ENCODE measurements at places on chromosomes 7 and 10.
A peak's percentile ranks its signal among the peaks of the same experiment; 100 is the strongest.

GRCh38 chr7:88628363-88629085 is 131.0 kb upstream of the ZNF804B start:
- no peak for DNase-seq

- peak; percentile 2 for DNase-seq
Observed at GRCh38 chr7:103445228-103446048, 569 bp downstream of the SLC26A5 start.

- no peak for DNase-seq
Observed at GRCh38 chr10:34522546-34522945, 292.6 kb downstream of the PARD3 start.

DNA sequence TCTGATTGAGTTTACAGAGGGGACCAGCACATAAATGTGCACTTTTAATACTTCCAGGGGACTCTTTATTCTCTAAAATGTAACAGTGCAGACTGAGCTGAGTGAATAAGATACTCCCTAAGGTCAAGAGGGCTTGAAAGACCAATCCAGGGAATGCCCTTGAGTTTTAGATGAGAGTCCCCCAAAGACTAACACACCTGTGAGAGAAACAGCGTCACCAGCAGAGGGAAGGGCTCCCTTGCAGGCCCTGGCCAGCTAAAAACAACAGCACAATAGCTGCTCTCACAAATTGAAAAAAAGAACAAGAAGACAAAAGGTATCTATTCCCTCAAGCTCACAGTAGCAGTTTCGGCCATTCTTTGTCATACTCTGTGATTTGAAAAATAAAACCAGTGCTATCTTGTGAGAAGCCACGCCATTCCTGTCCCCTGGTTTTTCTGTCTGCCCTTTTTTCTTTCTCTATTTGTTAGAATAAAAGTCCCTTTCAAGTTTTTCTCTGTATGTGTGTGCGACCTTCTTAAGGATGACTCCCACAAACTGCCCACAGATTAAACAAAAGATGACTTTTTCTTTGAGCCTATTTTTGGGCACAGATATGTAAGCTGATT is 230.4 kb upstream of the BMPER start:
- no peak for DNase-seq

GRCh38 chr7:96337519-96337918 is 15.6 kb upstream of the SLC25A13 start:
- DNase-seq = no peak

GRCh38 chr7:37212556-37212955 is 236.1 kb downstream of the ELMO1 start:
- no peak for DNase-seq

DNA sequence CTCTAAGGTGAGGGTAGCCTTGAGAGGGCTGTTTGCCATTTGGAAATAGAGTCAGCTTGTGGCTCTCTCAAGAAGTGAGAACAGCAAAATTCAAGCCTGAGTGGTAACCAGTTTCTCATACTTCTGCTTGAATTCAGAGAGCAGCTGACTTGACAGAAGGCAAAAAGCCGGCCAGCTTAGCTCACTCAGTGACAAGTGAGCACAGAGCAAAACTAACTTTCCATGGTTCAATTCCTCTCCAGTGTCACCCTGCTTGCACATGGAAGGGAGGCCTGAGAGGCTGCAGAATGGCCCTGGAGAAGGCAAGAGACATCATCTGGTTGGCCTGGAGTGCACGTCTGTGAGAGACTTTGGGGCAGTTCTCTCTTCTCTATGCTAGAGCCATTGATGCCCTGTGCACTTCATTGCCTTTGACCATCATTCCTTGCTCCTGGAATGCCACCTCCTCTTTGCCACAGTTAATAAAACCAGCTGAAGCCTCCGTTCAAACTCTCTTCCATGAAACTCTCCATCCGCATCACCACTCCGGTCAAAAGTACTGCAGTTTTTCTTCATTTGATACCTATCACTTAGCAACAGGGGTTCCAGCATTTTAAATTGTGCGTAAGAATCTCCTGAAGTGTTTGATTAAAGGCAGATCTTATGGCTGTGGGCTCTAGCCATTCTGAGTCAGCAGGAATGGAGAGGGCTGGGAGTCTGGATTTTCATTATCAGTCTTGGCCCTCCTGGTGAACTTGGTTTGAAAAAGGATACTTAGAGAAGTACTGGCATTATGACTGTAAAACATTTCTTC is 69.8 kb upstream of the PIK3CG start:
- no peak for DNase-seq

DNA sequence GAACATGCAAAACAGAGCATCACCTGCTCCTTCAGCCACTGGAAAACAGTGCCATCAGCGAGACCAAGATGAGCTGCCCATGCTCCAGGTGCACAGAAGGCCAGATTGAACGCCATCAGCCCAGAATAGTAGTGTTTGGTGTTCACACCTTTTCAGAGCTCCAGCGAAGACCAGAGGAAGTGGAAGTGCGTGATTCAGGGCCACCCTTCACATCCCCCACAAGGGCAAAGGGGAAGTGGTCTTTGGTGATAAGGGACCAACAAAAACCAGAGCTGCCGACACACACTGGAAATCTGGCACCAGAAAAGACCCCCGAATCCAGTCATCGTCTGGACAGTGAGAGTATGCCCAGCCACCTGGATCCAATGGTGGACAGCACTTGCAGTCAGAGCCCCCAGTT is 29.5 kb upstream of the TMEM72 start:
- no peak for DNase-seq

DNA sequence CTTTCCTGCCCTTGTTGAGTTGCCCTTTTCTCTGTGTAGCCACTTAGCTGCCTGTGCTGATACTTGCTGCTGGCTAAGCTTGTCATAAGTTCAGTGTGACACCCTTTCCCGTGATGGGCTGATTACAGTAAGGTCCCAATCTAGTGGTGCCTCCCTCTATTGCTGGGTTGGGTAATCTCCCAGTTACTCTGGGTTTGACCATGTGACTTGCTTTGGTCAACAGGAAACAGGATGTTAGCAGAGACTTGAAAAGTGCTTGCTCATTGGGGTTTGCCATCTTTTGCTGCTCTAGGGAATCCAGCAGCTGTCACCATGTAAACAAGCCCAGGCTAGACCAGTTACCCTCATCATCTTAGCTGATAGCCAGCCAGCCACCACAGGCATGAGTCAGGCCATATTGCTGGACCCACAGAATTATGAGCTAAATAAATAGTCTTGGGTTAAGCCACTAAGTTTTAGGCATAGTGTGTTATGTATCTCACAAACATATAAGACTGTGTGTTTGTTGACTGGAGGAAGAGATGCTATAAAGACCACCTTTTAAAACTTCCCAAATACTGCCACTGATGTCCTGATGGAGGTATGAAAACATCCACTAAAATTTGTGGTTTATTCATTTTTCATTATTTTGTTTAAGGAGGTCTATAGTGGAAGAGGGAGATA is 4.0 kb upstream of the LEP start:
- no peak for DNase-seq

DNA sequence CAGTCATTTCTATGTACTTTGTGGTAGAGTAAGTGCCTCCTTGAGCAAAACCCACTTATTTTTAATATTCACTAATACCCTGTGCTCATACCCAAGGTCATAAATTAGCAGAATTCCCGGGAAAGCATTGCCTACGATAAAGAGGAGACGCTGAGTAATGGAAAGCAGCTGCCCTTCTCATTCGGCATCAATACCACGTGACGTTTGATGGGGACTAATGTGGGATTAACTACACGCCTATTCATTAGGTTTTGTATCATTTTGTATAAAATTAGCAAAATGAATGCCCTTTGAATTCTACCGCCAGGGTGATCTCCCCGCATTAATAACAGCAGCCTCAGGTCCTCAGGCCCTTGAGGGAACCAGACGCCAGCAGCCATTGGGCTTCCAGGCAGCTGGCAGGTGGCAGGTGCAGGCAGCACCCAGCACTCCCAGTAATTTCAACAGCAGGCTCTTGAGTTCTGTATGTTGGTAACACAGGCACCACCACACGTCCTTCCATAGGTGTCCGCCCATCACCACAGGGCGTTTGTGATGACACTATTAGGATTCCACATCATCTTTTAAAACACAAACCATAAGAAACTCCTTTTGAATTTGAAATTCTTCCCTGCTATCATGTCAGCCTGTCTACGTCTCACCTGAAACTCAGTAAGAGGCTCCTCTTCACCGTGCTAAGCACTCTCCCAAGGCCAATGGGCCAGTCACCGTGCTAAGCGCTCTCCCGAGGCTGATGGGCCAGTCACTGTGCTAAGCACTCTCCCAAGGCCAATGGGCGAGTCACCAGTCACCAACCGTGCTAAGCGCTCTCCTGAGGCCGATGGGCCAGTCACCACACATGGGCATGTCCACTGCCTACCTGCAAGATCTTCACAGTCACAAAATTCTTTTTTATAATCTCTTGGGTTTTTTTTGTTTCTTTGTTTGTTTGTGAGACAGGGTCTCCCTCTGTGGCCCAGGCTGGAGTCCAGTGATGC is 509.4 kb downstream of the PTPRN2 start:
- DNase-seq = no peak
